ENCODE measurements at places on chromosomes 3 and 15. TPM values are rescaled to one million over a fixed set of nuclear protein-coding genes. Genes with fewer than 3 reads are reported as not detected.

Gene PAQR9
- not detected for polyA plus RNA-seq

Gene UACA
- polyA plus RNA-seq, result 185 TPM

Gene SV2B
- not detected for polyA plus RNA-seq

Gene PP2D1
- not detected for polyA plus RNA-seq

Gene ARGFX
- polyA plus RNA-seq, result not detected

Gene DPPA2
- polyA plus RNA-seq, result not detected

Gene SLC12A8
- not detected for polyA plus RNA-seq

Gene MAGI1
- polyA plus RNA-seq, result 10.9 TPM

Gene TMIE
- polyA plus RNA-seq, result 1.00 TPM

Gene ZNF502
- 5.4 TPM for polyA plus RNA-seq

Gene SHC4
- 4.4 TPM for polyA plus RNA-seq

Gene NR1I2
- polyA plus RNA-seq, result 0.20 TPM

Gene RCCD1
- polyA plus RNA-seq, result 8.2 TPM

Gene ACKR2
- polyA plus RNA-seq, result 0.26 TPM

Gene ZCWPW2
- 1.2 TPM for polyA plus RNA-seq

Gene GATA2
- polyA plus RNA-seq, result 3.4 TPM

Gene XYLB
- polyA plus RNA-seq, result 0.15 TPM

Gene DGKG
- 0.95 TPM for polyA plus RNA-seq

Gene GPR87
- not detected for polyA plus RNA-seq

Gene PFKFB4
- polyA plus RNA-seq, result 5.6 TPM

Gene LOXL1
- 138 TPM for polyA plus RNA-seq

Gene KNSTRN
- polyA plus RNA-seq, result 7.6 TPM

Gene HHATL
- polyA plus RNA-seq, result 1.5 TPM

Gene CKMT1A
- polyA plus RNA-seq, result 11.1 TPM

Gene HCLS1
- 12.9 TPM for polyA plus RNA-seq

Gene CIP2A
- polyA plus RNA-seq, result 0.25 TPM

Gene SPATA16
- not detected for polyA plus RNA-seq

Gene CA12
- 4.5 TPM for polyA plus RNA-seq

Gene ROPN1
- not detected for polyA plus RNA-seq

Gene SEMA3B
- 69.5 TPM for polyA plus RNA-seq

Gene ACTRT3
- polyA plus RNA-seq, result 1.3 TPM

Gene TOPAZ1
- polyA plus RNA-seq, result not detected

Gene ZMYND10
- polyA plus RNA-seq, result 3.5 TPM

Gene ZIC1
- 2.3 TPM for polyA plus RNA-seq

Gene SNURF
- 8.9 TPM for polyA plus RNA-seq

Gene RSRC1
- polyA plus RNA-seq, result 17.3 TPM
